T-helper 22 cell (primary cell): ENCODE measurements at places on chromosomes 6 and 20.
A peak's percentile ranks its signal among the peaks of the same experiment; 100 is the strongest.

- DNase-seq = no peak
Measured at GRCh38 chr6:43827898-43828297, 57.9 kb downstream of the VEGFA start.

DNA sequence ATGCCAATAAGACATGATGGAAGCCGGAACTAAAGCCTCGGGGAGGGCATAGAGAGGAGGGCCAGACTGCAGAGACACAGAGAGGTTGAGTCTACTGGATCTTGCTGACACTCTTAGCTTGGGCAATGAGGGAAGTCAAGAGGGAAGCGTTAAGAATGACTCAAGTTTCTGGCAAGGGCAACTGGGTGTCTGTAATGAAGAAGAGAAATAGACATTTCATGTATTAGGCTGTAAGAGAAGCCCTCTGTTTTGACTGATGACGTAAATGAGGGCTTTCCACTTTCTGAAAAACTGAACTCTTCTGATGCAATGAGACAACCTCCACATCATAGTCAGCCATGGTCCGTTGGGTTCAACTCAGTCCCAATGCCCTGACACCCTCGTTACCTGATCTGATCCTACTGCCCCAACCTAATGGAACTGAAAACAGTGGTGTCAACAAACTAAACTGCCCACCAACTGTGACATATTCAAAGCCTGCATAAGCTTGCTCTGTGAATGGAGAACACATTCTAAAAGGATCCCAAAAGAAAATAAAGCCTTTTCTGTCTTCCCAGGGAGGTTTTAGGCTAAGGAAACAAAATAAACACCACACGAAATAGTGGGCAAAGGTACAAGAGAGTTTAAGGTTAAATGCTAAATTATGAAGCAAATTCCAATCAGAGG is 45.8 kb upstream of the PNRC1 start:
- no peak for DNase-seq

DNA sequence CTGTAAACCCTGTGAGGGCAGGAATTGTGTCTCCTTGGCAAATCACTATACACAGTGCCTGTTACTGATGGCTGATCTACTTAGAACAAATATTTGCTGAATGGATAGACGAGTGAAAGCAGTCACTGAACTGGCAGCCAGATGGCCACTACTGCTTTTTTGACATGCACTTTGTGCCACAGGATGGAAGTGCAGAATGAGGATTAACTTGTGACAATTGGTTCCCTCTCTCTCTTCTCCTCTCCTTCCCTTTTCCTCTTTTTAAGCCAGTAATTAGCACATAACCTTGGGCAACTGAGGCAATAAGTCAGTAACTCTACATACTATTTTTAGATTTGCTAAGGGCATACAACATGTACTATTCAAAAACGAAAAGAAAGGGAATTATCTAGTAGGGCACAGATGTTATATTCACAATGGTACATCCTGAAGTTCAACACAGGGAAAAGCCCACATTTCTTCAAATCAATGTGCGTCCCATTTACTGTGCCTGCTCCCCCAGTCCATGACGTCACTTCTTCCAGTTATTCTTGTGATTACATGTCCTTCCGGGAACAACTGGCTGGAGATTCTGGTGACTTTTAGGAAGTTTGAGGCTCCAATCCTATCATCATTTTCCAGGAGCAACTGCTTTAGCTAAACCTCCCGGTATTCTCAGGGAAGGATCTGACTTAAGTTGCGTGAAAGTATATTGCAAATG is 17.0 kb upstream of the RPS6KA2 start:
- DNase-seq = no peak

- DNase-seq = no peak
Measured at GRCh38 chr6:10595731-10596664, 74.8 kb downstream of the GCNT2 start.

GRCh38 chr6:169343886-169344749 is 90.5 kb upstream of the THBS2 start:
- DNase-seq = no peak

GRCh38 chr6:31652925-31653724 is 664 bp upstream of the BAG6 start:
- DNase-seq = peak; percentile 80

- DNase-seq = no peak
Measured at GRCh38 chr20:63890201-63890576, 4.7 kb upstream of the DNAJC5 start.

GRCh38 chr20:54665812-54666211 is 190.4 kb downstream of the DOK5 start:
- DNase-seq = no peak

DNA sequence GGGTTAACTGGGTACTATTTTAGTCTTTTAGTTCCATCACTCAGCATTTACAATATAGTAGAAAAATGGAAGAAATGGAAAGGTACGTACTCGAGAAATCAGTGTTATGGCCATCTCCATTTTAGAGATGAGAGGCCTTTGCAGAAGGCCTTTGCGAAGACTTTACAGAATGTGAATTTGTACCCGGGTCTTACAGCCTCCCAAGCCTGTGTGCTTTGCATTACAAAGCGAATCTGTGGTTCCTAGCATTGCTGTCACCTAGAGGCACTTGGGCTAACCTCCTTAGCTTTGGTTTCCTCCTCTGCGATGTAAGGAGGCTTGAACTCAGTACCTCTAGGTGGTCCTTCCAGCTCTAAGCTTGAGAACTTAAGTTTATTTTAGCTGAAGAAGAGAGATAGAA is 10.9 kb downstream of the VAPB start:
- DNase-seq = no peak

DNA sequence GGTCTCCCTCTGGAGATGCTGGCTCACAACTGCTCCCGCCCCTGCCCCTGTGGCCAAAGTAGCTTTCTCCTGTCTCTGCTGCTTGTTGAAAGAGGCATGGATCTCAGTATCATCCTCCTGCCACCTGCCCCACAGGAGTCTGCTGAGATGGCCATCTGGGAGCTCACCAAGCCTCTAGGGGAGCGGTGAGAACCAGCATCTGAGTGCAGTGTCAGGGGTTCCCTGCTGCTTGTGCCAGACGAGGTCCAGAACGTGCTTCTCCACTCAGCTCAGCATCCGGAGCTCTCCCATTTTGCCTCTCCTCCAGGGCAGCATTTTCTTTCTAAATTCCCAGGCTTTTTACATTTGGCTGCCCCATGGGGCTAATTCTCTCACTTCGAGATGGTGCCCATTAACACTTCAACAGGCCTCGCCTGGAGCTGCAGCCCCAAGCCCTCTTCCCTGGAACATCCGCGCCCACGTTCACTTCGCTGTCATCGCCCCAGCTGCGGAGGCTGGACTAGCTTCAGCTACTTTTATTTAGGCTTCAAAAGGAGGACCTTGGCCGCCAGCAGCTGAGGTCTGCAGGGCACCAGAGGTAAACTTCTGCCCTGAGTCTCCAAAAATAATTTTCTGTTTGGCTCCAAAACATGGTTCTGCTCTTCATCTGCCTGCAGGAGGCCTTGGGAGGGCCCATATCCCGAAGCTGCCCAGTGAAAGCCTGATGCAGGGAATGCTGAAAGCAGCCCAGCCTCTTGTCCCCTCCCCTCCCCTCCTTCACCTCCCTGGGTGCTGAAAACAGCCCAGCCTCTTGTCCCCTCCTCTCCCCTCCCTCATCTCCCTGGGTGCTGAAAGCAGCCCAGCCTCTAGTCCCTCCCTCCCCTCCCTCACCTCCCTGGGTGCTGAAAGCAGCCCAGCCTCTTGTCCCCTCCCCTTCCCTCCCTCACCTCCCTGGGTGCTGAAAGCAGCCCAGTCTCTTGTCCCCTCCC is 25.2 kb upstream of the MLN start:
- DNase-seq = no peak

GRCh38 chr20:38609815-38610214 is 8.2 kb downstream of the ARHGAP40 start:
- DNase-seq = no peak

GRCh38 chr20:59831024-59831915 is 102.2 kb downstream of the SYCP2 start:
- no peak for DNase-seq

- no peak for DNase-seq
Measured at GRCh38 chr6:72458521-72458920, 163.3 kb upstream of the KCNQ5 start.

- DNase-seq = no peak
Measured at GRCh38 chr6:158382491-158382890, 70.2 kb downstream of the TULP4 start.

DNA sequence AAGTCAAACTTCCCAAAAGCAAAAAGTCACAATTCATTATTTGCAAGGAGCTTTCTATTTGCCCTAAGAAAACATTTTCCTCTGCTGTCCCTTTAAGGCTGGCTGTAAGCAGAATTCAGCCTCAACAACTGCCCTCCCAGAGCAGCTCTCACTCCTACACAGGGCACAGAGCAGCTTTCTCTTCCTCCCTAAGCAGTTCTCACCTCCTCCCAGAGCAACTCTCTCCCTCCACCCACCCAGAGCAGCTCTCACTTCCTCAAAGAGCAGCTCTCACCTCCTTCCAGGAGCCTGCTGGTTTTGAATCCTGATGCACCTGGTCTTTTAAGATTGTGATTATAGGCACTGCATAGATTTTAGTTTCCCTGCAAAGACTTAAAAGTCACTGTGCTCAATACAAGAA is 120.6 kb upstream of the TMEM181 start:
- DNase-seq = no peak

- DNase-seq = no peak
Measured at GRCh38 chr6:41275489-41275888, 11.0 kb downstream of the TREM1 start.

DNA sequence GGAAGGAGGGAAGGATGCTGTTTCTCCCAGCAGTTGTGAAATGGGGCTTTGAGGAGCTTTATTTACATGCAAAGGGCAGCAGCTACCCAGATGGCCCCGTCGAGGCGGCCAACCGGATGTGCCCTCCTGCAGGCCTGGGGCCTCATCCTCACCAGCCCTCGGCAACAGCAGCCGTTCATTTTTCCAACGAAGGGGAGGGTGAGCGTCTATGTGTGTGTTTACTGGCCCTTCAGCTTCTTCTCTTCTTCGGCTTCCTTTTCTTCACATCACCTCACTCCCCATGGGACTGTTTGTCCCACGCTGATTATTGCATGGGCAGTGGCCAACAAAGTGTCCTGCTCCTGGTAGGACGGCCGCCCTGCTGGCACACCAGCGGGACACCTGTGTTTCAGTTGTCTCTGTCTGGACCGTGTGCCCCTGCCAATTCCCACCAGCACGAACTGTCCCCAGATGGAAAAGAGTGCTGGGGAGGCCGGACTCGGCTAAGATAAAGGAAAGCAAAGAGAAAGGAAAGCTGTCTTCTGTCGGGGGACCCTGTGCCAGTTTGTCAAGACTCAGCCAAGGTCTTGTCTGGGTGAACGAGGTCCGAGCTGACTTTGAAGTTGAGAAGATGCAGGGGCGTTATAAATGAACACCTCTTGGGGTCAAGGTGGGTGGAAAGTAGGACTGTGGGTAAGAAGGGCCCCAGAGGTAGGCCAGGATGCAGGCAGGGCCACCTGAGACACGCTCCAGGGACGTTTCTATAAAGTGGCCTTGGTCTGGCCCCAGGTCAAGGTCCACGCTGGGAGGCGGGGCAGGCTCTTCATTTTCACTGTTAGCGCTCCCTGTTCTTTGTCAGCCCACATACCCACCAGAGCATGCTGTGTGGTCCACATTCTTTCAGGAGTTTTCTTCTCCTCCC is 57.0 kb downstream of the FAM50B start:
- DNase-seq = no peak

DNA sequence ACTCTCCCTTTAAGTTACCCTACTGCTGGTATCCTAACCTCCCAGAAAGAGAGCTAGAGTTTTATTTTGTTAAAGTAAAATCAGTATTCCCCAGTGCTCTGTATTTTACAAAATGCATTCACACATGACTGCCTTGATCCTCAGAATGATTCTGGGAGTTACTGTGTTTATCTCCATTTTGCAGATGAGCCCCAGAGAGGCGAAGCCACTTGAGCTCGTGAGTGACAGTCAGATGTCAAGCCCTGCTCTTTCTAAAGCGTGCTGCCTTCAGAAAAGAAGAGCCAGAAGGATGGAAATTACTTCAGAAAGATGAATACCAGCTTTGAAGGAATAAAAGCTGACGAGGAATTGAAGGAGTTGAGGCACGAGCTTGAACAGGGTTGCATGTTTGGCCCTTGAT is 14.1 kb upstream of the OSER1 start:
- no peak for DNase-seq

- DNase-seq = no peak
Measured at GRCh38 chr6:126907312-126907711, 211.2 kb upstream of the RSPO3 start.

- DNase-seq = no peak
Measured at GRCh38 chr6:26103141-26103769, 16.0 kb downstream of the HFE start.

- DNase-seq = no peak
Measured at GRCh38 chr6:99912657-99913056, 81.4 kb downstream of the MCHR2 start.

- DNase-seq = no peak
Measured at GRCh38 chr6:107932580-107932979, 25.4 kb downstream of the SEC63 start.

DNA sequence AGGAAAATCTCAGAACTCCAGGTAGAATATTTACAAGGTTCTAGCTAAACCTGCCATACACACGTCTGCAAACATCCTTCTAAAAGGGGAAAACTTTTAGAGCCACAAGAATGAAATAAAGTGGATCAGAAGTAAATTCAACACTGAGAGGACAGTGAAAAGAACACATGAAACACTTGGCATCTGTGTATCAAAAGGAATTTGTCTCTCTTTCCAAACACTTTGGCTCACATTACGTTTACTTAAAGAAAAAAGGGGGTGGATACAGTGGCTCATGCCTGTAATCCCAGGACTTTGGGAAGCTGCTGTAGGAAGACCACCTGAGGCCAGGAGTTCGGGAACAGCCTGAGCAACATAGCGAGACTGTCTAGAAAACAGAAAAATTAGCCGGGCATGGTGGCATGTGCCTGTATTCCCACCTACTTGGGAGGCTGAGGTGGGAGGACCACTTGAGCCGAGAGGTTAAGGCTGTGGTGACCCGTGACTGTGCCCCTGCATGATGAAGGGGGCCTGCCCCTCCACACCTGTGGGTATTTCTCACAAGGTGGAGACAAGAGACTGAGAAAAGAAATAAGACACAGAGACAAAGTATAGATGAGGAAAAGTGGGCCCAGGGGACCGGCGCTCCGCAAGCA is 35.4 kb downstream of the NINL start:
- no peak for DNase-seq

- DNase-seq = no peak
Measured at GRCh38 chr6:158448856-158449255, 111.0 kb upstream of the TMEM181 start.

DNA sequence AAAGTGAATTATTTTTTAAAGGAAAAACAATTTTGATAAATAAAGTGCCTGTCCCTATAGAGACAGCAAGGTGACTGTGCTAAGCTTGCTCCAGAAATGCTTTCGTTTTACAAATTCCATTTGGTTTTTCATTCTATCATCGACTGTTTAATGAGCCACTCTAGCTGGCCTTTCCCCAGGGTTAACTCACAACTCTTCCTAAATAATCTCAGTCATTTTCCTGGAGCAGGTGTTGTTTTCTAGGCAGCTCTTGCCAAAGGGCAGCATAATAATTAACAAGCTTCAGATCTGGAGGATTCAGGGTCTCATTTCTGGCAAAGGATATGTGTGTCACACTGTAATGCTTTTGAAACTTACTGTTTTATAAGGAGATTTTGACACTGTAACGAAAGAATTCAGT is 184.2 kb downstream of the KHDC1L start:
- DNase-seq = no peak
